ENCODE measurements at places on chromosomes 4 and X. TPM values are rescaled to one million over a fixed set of nuclear protein-coding genes. Genes with fewer than 3 reads are reported as not detected.
A peak's percentile ranks its signal among the peaks of the same experiment; 100 is the strongest.

DNA sequence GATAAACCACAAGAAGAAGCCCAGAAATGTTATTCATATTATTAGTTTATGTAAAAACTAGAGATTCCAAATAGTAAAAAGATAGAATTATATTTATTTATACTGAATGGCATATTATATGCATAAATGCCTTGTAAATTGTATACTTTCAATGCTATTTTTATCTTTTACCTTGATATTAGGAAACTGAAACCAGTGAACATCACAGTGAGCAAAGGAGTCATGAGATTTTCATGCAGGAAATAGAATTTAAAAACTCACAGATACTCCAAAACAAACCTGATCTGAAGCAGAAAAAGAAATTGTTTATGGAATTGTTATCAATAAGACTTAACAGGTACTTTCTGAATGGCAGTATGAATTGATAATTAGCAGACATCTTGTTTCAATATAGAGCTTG lies 207.3 kb upstream of the CENPE start:
- no peak for DNase-seq
- H3K36me3 ChIP-seq = no peaks in the 10 kb centered on the region
- no peaks in the 10 kb centered on the region for H3K27me3 ChIP-seq
- no peaks in the 10 kb centered on the region for H3K4me1 ChIP-seq
- H3K27ac ChIP-seq = no peak overlapping the region

GRCh38 chrX:56813318-56813837 lies 84.3 kb downstream of the NBDY start:
- DNase-seq = peak; percentile 78
- peak overlapping the region; percentile 27 for H3K27ac ChIP-seq
- no peaks in the 10 kb centered on the region for H3K36me3 ChIP-seq
- H3K27me3 ChIP-seq = no peaks in the 10 kb centered on the region

GRCh38 chr4:40890764-40891163 lies 141.0 kb downstream of the NSUN7 start:
- no peak overlapping the region for H3K4me3 ChIP-seq
- H3K4me1 ChIP-seq = peaks cover 2% of the 10 kb centered on the region
- H3K27ac ChIP-seq = no peak overlapping the region
- no peaks in the 10 kb centered on the region for H3K27me3 ChIP-seq
- H3K36me3 ChIP-seq = peaks cover 1% of the 10 kb centered on the region

- DNase-seq = peak; percentile 29
- H3K36me3 ChIP-seq = no peaks in the 10 kb centered on the region
- H3K27me3 ChIP-seq = no peaks in the 10 kb centered on the region
- no peak overlapping the region for H3K4me3 ChIP-seq
Measured at GRCh38 chrX:18252644-18253359, 32.1 kb upstream of the BEND2 start.

- H3K27me3 ChIP-seq = no peaks in the 10 kb centered on the region
- H3K36me3 ChIP-seq = no peaks in the 10 kb centered on the region
- H3K4me1 ChIP-seq = no peaks in the 10 kb centered on the region
- H3K4me3 ChIP-seq = no peak overlapping the region
- DNase-seq = no peak
Measured at GRCh38 chr4:175951794-175952193, 113.8 kb upstream of the WDR17 start.

- H3K4me3 ChIP-seq = no peak overlapping the region
- H3K27me3 ChIP-seq = no peaks in the 10 kb centered on the region
- H3K4me1 ChIP-seq = no peaks in the 10 kb centered on the region
- no peak overlapping the region for H3K27ac ChIP-seq
Measured at GRCh38 chrX:136694431-136695087, 46.6 kb downstream of the CD40LG start.

DNA sequence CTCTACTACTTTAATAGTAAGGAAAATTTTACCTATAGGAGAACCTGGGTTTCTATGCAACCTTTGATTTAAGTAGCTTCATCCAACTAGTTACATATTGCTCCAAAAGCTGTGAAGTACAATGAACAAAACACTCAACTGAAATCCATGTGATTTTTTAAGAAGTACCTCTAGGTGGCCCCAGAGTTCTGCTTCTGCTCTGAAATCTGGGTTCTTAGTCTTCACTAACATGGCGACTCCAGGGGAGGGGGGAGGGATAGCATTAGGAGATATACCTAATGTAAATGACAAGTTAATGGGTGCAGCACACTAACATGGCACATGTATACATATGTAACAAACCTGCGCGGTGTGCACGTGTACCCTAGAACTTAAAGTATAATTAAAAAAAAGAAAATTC lies 73.4 kb upstream of the MAGEB2 start:
- no peaks in the 10 kb centered on the region for H3K4me1 ChIP-seq
- H3K4me3 ChIP-seq = no peak overlapping the region
- no peaks in the 10 kb centered on the region for H3K36me3 ChIP-seq
- no peak overlapping the region for H3K27ac ChIP-seq
- peak; percentile 21 for DNase-seq

GRCh38 chr4:53161787-53162433 lies 204.0 kb downstream of the SCFD2 start:
- no peaks in the 10 kb centered on the region for H3K36me3 ChIP-seq
- H3K27me3 ChIP-seq = no peaks in the 10 kb centered on the region
- H3K4me3 ChIP-seq = no peak overlapping the region
- no peak overlapping the region for H3K27ac ChIP-seq
- DNase-seq = peak; percentile 19

Gene IDUA
- polyA plus RNA-seq = 2.1 TPM
